ENCODE measurements at places on chromosomes 6 and 20.

- DNase-seq = no peak
Observed at GRCh38 chr6:40359808-40360207, 227.4 kb downstream of the LRFN2 start.

- no peak for DNase-seq
Observed at GRCh38 chr6:1580109-1580508, 29.6 kb upstream of the FOXC1 start.

DNA sequence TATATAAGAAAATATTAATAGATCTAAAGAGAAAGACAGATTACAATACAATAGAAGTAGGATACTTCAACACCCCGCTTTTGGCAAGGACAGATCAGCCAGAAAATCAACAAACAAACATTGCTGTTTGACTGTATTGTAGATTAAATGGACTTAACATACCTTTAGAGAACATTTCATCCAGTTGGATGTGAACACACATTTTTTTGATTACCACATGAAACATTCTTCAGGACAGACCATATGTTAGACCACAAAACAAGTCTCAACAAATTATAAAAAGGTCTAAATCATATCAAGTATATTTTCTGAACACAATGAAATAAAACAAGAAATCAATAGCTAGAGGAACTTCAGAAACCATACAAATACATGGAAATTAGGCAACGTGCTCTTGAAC is 148.2 kb downstream of the TRMT11 start:
- no peak for DNase-seq

GRCh38 chr20:31698803-31699718 is 23.6 kb downstream of the BCL2L1 start:
- DNase-seq = no peak

DNA sequence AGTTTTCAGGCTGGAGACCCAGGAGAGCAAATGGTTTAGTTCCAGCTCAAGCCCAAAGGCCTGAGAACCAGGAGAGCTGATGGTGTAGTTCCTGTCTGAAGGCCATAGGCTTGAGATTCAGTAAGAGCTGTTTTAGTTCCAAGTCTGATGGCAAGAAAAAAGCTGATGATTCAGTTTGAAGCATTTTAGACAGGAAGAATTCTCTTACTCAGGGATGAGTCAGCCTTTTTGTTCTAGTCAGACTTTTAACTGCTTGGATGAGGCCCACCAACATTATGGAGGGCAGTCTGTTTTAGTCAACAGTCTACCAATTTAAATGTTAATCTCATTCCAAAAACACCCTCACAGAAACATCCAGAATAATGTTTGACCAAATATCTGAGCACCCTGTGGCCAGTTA is 2.5 kb downstream of the ZSCAN26 start:
- no peak for DNase-seq

GRCh38 chr6:154602708-154603107 is 92.2 kb upstream of the CNKSR3 start:
- DNase-seq = no peak

DNA sequence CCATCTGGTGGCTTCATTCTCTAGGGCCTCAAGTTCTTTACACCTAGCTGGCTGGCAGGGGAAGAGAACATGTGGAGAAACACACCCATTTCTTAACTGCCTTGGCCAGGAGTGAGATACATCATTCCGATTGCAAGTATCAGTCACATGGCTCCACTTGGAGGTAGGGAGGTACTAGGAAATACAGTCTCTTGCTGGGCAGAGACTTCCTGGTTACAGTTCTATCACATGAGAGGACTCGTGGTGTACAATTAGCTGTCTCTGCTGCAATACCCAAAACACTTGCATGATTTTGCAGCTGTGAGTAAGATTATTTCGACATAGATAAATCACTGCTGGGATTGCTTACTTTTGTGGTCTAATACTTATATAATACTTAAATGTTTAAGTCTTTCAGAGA is 51.1 kb downstream of the GTF2H5 start:
- peak; percentile 82 for DNase-seq

GRCh38 chr20:36391456-36391855 is 85.3 kb downstream of the DLGAP4 start:
- no peak for DNase-seq

GRCh38 chr6:11970114-11970513 is 42.0 kb upstream of the HIVEP1 start:
- no peak for DNase-seq

GRCh38 chr6:145899915-145900569 is 64.1 kb downstream of the SHPRH start:
- DNase-seq = no peak

DNA sequence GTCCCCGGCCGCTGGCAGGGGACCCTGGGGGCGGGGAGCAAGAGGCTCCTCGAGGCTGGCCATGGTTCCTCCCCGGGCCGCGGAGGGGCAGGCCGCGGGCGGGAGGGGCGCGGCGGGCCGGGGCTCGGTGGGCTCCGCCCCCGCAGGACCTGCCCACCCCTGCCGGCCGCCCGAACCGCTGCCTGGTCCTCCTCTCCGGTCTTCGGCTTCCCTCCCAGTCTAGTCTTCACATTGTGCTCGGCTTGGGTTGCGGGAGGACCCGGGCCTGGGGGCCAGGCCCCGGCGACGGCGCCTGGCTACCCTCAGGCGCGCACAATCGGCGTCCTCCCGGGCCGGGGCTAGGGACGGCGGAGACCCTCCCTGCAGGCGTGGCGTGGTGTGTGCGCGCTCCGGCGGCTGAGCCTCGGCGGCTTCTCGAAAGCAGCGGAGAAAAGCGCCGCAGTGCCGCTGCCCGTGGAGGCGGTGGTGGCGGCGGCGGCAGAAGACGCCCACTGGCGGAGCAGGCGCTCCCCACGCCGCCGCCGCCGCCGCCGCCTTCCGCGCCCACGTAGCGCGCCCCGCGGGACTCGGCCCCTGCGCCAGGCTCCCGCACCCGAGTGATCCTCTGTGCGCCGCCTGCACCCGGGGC is at the start of gene PDE10A:
PDE10A (minus strand) TSS at position 493 of the 628 bp plus-strand sequence; CDS start at position 63, 430 bp downstream.
- no peak for DNase-seq

GRCh38 chr20:56630506-56631317 is 1.6 kb downstream of the TFAP2C start:
- DNase-seq = no peak

DNA sequence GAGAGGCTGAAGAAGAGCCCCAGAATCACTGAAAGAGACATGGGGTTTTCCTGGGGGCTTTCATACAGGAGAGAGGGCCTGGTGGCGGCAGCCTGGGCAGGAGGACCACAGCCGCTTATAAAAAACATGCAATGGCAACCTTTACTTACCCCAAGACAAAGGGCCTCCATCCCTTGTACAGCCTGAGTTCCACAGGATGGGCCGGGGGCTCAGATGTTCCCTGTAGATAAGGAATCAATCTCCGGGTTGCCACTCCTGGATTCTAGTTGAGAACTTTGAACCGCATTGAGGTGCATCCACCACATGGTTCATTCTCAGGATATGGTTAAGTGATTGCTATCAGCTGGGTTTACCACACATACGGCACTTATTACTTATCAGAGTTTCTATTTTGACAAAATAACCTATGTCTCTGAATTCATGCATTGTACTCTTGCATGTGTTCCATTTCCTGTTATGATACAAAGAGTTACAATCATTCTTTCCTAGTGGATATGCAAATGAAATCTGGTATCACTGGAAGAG is 677.6 kb downstream of the KIF16B start:
- DNase-seq = no peak

GRCh38 chr20:37298190-37298939 is 8.9 kb downstream of the MANBAL start:
- DNase-seq = no peak

GRCh38 chr20:63325021-63325471 is 32.1 kb downstream of the COL20A1 start:
- DNase-seq = no peak

DNA sequence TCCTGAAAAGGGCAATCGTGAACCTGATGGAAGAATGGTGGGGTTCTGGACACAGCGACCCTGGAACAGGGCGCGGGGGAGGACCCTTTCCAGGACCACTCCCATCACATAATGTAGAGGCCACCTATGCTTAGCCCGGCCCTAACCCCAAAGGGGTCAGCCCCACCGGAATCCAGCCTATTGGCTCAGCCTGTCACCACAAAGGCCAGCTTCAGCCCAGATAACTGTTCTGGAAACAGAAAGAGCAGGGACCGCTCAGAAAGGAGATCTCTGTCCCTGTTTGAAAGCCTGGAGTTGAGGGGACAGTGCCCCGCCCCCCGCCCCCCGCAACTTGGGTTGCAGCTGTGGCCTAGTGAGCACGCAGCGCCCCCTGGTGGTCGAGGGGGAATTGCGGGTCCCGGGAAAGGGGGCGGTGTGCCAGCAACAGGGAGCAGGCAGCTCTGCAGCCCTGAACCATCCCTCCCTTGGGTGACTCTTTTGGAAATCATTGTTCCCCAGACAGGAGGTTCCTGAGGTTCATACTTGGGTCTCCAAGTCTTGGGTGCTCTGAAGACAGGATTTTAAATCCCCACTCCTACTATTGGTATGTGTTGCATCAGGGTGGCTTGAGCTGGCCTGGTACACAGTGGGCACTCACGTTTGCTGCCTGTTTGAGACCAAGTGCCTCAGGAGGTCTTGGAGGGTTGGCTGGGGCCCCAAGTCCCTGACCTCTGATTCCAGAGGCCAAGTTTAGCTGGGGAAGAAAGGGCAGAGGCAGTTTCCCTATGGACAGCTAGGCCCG is 1.5 kb downstream of the SIGLEC1 start:
- no peak for DNase-seq

- DNase-seq = no peak
Observed at GRCh38 chr6:17352302-17352701, 41.1 kb upstream of the CAP2 start.

DNA sequence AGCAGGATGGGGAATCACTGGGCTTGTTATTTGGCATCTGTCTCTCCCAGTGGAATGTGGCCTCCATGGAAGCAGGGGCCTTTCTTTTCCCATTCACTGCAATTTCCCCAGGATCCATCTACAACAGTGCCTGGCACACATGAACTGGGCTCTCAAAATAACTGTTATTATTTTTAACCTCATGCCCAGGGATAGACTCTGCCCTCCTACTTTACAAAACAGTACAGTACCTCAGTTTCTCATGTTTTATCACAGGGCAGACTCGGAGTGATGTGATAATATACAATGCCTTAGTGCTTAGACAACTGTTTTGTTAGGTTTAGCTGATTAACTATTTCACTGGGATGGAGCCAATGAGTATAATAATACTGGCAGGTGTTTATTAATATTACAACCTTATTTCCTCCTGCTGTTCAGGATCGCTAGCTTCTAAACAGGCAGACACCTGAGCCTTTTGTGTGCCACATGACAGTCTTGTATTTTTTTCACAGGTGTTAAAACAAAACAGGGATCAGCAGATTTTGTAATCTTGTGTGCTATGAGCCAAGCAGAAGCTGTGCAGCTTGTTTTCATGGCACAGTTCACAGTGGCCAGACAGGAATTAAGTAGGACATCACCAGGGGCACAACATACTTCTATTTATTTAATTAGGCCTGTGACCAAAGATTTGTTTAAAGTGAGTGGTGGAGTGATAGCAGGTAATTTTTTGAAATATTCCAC is 157.7 kb upstream of the EYA4 start:
- DNase-seq = no peak

GRCh38 chr20:49166534-49167449 is 21.3 kb downstream of the STAU1 start:
- no peak for DNase-seq

GRCh38 chr6:140537211-140537610 is 1162.8 kb upstream of the CITED2 start:
- no peak for DNase-seq

DNA sequence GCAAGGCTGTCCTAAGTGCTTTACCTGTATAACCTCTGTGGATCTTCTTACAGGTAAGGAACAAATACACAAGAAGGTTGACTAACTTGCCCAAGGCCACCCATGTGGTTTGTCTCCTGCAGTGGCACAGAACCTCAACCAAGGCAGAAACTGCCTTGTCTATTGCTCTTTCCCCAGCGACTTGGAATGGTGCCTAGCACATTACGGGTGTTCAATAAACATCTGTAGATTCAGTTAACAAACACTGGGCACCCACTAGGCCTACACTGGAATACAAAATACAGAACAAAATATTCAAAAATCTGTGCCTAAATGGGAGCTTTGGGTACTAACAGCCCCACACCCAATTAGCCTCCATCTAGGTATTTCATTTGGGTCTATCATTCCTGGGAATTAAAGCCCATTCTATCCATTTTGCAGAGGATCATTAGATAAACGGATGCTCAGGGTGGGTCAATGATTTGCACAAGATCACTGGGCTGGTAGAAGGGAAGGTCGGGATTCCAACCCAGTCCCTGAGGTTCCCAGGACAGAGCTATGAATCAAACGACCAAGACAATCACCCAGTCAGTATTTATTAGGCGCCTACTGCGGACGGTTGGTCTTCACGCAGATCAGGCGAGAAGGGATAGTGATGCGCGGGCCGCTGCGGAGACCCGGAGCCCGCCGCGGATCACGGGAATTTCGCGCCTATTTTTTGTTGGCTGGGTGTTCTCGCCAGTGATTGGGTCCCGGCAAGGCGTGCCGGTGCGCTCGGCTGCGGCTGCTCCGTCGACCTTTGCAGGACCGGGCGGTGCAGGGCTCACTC is at the start of gene STK35:
STK35 (plus strand) TSS at position 771 of the 808 bp plus-strand sequence. CDS start 55 bp downstream, outside the sequence.
- no peak for DNase-seq

DNA sequence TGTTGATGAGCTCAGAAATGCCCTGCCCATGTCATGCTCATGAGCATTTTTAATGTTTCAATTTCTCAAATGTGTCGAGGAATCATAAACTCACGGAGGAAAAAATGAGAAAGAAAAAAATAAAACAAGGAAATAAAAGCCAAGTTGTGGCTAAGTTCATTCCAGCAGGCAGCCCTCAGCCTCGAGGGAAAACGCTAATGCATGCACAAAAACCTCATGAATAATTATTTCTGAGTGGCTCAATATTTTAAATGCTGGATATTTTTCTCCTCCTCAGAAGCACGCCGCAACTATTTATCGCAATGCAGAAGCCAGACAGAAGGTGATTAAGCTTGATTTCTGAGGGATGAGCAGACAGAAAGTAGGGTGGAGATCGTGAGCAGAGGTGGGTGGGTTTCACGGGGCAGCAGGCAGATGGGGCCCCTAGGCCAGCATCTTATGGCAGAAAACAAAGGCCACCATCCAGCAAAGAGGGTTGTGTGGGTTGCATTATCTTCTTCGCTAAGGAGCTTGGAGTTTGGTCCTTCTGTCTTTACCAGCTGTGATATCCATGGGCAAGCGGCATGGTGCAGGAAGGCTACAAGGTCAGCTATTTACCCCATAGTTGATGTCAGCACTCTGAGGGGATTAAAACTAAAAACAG is 151.5 kb upstream of the LRFN2 start:
- DNase-seq = no peak

DNA sequence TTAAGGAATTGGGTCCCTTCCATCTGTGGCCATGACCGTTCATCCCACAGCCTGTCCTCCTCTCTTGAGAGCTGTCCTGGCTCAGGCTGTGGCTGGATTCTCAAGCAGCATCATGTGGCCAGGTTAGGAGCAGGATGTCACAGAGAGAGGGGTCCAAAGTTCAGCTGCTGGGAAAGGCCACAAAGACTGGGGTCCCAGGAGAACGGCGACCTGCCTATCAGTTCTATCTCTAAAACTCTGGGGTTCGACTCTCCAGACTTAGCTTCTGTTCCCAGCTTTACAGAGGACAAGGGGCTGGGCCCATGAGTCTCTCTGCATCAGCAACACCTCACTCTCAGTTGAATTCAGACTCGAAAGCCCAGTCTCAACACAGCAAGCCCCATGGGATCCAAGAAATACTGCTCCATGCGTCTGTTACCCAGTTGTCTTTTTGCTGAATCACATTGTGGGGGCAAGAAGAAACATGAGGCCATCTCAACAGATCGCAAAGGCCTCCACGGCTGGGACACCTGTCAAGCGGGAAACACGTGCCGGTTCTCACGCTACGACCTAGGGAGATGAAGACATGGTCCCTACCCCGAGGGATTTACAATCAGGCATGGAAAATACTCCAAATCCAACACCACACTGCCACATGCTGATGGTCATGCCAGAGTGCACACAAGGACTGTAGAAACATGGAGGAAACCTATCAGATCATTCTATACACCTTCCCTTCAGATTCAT is 95.4 kb downstream of the SLC22A23 start:
- DNase-seq = no peak
